Lower lobe of right lung (tissue), 2 donors: ENCODE measurements at places on chromosomes 7 and 10.

DNA sequence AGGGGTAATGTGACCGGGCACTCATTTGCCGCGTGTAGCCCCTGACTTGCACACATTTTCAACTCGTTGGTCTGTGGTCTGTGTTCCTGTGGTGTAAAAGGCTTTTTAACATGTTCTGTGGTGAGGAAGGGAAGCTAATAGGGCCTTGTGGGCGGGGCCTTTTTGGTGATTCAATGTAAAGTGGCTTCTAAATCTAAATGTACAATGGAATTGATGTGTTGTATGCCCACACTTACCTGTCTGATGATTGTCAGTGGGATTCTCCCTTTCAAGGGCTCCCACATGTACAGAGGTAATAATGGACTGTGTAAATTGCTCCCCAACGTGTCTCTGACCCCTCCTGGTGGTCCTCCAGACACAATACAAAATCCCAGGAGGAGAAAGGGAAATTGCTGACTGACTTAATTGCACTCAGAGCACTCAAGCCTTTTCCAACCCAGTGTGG is 43.1 kb upstream of the GATAD1 start:
- H3K27me3 ChIP-seq, result no peaks in the 10 kb centered on the region
- no peak for DNase-seq
- H3K36me3 ChIP-seq, result peaks cover 10% of the 10 kb centered on the region
- H3K4me3 ChIP-seq, result no peak overlapping the region

DNA sequence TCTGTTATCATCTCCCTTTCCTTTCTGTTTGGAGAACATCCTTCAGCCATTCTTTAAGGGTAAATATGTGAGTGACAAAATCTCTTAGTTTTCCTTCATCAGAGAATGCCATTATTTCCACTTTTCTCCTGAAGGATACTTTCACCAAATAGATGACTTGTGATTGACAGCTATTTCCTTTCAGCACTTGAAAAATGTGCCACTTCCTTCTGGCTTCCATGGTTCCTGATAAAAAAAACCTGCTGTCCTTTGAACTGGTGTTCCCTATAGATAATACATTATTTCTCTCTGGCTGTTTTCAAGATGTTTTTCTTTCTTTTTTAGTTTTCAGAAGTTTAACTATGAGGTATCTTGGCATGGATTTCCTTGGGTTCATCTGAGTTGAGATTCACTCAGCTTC is 79.7 kb downstream of the TBXAS1 start:
- no peak for DNase-seq
- H3K4me3 ChIP-seq, result no peak overlapping the region
- H3K36me3 ChIP-seq, result peaks cover 15% of the 10 kb centered on the region
- H3K27me3 ChIP-seq, result no peaks in the 10 kb centered on the region
- H3K4me1 ChIP-seq, result no peaks in the 10 kb centered on the region
- no peak overlapping the region for H3K27ac ChIP-seq

DNA sequence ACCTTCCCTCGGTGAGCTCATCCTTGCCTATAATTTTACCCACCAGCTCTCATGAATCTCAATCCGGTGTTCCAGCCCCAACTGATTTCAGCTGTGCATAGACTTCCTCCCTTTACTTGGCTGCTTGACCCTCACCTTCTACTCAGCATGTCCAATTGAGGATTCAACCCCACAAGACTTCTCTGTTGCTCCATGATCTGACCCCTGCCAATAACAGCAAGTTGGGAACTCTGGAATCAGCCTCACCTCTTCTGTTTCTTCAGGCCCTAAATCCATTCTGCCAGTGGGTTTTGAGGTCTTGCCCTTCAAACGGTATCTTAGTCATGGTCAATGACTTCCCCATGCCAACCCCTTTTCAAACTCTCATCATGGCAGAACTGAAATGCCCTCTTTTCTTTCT is 390.4 kb downstream of the CALN1 start:
- no peaks in the 10 kb centered on the region for H3K27me3 ChIP-seq
- no peak for DNase-seq
- H3K4me3 ChIP-seq, result no peak overlapping the region
- no peak overlapping the region for H3K27ac ChIP-seq
- H3K4me1 ChIP-seq, result no peaks in the 10 kb centered on the region

DNA sequence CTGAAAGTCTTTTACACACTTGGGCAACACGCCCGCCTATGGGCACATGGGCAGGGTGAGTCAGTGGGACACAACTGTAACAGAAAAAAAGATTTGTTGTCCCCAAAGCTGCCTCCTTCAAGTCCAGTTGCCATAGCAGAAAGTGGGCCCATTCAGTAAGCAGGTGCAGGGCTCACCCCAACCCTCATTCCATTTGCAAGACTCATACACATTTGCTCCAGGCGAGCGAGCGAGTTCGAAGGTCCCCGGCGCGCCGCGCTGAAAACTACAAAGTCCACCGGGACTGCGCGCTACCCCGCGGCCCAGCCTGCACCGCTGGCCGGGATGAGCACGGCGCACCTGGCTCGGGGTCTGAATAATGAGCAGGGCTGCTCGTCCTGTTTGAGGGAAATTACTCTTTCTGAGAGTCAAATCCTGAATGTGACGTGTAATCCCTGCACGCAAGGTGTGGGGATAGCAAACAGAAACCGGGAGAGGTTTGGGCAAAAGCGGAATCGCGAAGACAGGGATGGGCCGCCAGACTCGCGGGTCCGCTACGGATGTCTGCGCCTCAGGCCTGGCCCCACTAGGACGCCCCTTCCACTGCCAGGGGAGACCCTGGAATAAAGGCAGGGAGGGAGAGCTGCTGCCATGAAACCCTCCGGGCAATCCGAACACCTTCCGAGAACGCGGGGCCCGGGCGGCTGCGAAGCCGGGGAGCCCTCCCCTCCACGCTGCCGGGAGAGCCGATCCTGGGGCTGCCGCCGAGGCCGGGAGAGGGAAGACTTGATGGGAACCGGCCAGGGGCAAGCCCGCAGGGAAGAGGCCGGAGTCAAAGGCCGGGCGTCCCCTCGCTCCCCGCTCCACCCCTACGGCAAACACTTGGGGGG is 982 bp downstream of the COBL start:
- H3K27me3 ChIP-seq, result peaks cover 29% of the 10 kb centered on the region
- H3K4me3 ChIP-seq, result peak overlapping the region; percentile 66
- peak; percentile 56 for DNase-seq
- H3K4me1 ChIP-seq, result peaks cover 8% of the 10 kb centered on the region
- peak overlapping the region; percentile 88 for H3K27ac ChIP-seq
- no peaks in the 10 kb centered on the region for H3K36me3 ChIP-seq

GRCh38 chr10:67527351-67527750 is 168.6 kb downstream of the CTNNA3 start:
- no peak overlapping the region for H3K27ac ChIP-seq
- no peak overlapping the region for H3K4me3 ChIP-seq
- DNase-seq, result no peak
- no peaks in the 10 kb centered on the region for H3K27me3 ChIP-seq
- no peaks in the 10 kb centered on the region for H3K36me3 ChIP-seq
